ENCODE measurements at places on chromosomes 16 and 17.

- DNase-seq, result no peak
These were observed 6.2 kb upstream of the SLC25A19 start for GRCh38 chr17:75295201-75296158.

DNA sequence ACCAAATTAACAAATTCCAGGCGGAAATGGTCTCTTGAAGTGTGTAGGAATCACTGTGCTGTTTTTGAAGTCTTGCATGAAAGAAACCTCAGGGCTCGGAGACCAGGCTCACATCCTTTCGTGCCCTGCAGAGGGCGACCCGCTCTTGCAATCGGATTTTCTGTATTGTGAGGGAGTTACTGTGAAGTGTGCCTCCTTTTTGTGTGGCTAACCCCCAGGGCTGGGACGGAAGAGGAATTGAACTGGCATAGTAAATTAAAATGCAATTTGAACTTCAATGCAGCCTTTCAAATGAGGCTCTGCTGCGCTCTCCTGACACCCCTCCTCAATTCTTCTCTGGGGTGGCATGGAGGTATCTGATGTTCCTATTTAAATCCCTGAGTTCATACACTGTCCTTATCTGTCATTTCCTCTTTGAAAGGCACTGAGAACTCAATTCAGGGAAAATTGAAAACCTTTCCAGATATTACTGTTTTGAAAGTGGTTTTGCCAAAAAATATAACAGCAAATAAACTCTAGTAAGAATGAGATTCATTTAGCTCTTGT, 51.5 kb upstream of the MGAT5B start:
- DNase-seq, result no peak

GRCh38 chr17:51731941-51732722, 426.4 kb downstream of the CA10 start:
- no peak for DNase-seq

DNA sequence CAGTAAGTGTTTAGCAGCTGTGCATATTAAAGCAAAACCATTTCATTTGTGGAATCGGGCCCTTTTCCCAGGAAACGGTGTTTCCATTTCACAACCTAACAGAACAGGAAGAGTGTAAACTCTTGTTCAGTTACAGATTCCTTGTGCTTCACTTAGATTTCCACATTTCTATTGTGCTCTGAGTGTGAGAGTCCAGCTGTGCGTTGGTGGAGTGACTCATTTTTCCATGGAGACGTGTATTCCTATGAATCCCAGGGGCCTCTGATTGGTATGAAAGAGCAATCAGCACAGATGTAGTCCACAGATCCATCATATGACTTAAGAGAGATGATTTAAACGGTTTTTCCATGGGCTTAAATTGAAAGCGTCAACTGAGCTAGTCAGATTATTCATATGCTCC, 13.3 kb upstream of the CAVIN1 start:
- DNase-seq, result no peak

DNA sequence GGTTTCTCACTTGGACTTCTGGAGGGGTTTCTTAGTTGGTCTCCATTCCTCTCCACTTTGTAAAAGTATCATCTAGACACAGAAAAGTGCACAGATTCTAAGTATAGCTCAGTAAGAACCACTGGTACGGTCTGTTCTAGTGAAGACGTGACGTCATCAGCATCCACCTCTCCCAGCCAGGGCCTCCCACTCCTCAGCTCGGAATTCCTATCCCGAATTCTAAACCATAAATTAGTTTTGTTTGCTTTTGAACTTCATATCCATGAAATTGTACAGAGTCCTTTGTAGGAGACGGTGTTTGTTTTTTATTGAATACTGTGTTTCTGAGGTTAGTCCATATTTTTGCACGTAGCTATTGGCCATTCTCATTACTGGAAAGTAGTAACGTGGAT, 25.5 kb downstream of the FOXK2 start:
- DNase-seq, result no peak

DNA sequence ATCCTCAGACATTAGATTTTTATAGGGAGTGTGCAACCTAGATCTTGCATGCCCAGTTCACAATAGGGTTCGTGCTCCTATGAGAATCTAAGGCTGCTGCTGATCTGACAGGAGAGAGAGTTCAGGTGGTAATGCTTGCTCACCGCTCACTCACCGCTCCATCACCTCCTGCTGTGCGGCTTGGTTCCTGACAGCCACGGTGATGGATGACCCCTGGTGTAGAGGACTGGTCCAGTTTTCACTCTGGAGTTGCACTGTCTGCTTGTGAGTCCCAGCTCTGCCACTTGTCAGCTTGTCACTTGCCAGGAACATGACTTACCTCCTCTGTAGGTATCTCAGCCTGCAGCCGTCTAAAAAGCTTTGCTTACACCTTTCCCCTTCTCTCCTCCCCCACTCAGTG, 214.6 kb downstream of the SNX29 start:
- DNase-seq, result no peak

GRCh38 chr17:8055851-8056231, 17.0 kb downstream of the ALOX15B start:
- DNase-seq, result no peak

DNA sequence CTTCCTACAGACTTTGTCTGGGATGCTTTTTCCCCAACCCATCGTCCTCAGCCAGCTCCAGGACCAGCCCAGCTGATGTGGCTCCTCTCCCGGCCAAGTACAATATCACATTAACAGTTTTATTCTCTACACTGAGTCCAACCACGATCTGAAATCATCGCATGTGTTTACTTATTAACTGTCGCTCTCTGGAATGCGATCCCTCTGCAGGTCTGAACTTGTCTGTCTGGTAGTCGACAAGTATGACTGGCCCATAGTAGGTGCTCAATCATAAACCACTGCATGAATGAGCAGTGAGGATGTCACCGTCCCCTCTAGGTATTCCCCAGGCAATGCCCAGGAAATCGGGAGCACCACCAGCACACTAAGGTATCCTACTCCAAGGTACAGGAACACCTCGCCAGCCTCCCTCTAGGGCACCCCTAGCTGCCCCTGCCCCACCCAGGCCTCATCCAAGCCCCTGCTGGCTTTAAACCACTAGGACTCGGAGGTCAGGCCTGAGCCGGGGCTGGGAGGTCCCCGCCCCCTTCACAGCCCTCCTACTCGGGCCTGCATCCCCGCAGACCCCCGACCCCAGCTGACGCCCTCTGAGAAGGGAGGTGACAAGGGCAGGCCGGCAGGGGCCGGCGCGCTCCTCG, 27.7 kb downstream of the RTN4RL1 start:
- no peak for DNase-seq

GRCh38 chr17:37060094-37060493, 111.3 kb downstream of the AATF start:
- no peak for DNase-seq

GRCh38 chr17:78241277-78242023, 10.0 kb downstream of the TMEM235 start:
- no peak for DNase-seq

GRCh38 chr17:18176176-18176575, 7.5 kb upstream of the ALKBH5 start:
- no peak for DNase-seq

DNA sequence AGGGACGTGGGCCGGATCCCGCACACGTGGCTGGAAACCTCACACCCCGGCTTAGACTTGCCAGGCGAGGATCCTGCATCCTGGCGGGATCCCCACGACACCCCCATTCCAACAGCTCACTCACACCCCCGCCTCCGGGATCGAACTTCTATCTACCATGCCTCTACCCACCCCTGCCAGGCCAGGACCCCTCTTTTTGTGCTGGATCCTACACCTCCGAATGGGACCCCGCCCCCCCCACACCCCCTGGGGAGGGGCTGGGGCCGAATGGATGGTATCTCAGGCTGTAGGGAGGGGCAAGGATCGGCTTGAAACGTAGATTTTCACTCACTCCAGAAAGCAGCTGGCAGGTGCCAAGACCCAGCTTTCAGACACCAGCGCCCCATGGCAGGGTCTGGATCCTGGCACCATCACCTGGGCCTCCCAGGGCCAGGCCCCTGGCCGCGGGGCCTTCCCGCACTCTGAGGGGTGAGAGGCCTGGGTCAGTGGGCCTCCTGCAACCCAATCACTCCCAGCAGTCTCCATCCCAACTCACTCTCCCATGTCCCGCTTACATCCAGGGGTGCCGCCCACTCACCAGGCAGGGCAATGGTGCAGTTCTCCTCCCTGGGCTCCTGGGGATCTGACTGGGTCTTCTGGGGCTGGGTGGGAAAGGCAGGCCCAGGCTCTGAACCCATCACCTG, 6.7 kb downstream of the PRSS36 start:
- DNase-seq, result no peak

DNA sequence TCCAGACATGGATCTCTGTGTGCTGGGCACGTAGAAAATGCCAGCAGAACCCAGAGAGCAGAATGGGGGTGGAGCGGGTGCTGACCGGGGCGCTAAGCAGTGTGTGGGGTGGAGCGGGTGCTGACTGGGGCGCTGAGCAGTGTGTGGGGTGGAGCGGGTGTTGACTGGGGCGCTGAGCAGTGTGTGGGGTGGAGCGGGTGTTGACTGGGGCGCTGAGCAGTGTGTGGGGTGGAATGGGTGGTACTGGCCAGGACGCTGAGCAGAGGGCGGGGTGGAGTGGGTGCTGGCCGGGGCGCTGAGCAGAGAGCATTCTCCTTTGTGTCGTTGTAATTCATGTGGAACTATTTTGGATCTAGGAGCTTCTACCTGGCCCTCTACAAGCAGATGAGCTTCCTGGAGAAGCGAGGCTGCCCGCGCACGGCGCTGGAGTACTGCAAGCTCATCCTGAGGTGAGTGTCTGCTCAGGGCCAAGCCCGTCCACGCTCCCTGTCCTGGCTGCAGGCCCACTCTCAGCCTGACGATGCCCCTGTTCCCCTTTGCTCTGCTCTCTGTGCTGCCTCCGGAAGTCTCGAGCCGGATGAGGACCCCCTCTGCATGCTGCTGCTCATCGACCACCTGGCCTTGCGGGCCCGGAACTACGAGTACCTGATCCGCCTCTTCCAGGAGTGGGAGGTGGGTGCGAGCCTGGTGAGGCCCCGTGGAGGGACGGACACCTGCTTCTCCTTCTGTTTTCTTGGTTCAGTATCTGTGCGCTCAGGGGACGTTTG, 20.3 kb upstream of the MC1R start:
- DNase-seq, result no peak

GRCh38 chr17:28839221-28839620, 3.4 kb downstream of the FAM222B start:
- no peak for DNase-seq

DNA sequence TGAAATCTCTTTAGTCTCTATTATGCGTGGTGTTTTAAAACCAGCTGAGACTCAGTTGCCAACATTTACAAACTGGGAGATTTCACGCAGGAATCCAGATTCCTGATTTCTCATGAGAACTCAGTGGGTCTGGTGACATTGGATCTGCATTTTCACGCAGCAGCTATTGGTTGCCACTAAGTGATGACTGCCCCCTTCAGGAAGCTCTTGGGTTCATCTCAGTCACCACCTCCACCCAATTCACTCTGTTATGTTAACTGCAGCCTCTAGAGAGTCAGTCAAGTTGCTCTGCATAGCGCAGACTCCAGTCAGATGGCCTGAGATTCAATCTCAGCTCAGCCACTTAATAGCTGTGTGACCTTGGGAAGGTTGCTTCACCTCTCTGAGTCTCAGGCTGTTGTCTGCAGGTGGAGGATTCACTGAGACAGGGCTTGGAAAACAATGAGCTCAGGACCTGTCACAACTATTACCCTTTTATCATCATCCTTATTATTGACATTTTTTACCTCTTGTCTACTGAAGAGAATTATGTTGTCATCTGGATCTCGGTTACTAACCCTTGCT, 6.4 kb downstream of the SHISA9 start:
- DNase-seq, result no peak

GRCh38 chr17:73710095-73710592, 65.9 kb upstream of the SDK2 start:
- DNase-seq, result no peak

DNA sequence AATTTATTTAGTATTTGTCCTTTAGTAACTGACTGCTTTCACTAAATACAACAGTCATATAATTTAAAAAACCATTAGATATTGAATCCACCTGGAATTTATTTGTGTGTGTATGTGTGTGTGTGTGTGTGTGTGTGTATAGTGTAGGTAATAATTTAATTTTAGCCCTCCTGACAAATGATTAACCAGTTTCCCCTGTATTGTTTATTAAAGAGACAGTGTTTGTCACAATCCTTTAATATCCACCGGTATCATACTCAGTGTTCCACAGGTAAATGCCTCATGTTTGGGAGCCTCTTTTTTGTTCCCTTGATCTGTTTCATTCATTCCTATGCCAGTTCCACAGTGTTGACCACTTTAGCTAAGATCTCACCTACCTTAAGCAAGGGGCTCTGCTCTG, 134.6 kb upstream of the IRX3 start:
- DNase-seq, result no peak

DNA sequence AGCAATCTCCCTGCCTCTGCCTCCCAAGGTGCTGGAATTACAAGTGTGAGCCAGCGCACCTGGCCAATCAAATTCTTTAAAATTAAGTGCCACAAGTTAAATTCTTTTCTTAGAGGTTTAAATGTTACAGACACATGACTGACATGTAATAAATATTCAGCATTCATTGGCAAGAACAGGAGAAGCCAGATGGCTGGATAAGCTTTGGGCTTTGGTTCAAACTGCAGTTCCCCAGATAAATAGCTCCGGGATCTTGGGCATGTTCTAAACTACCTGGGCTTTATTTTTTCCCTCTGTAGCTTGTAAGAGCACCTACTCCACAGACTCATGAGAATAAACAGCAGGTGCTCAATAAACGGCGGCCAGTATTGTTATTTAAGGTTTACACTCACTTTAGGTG, 34.1 kb downstream of the ABAT start:
- no peak for DNase-seq

- DNase-seq, result no peak
These were observed 406.6 kb upstream of the EEF2KMT start for GRCh38 chr16:5504064-5504781.

- DNase-seq, result no peak
These were observed 73.5 kb downstream of the CYTH1 start for GRCh38 chr17:78708510-78708973.

GRCh38 chr17:50359005-50359699, 13.2 kb downstream of the XYLT2 start:
- no peak for DNase-seq
